DND-41 (cell line): ENCODE measurements at places on chromosomes 3 and 15.
A peak's percentile ranks its signal among the peaks of the same experiment; 100 is the strongest.

GRCh38 chr3:142973217-142974009 lies 9.9 kb upstream of the PAQR9 start:
- no peaks in the 10 kb centered on the region for H3K36me3 ChIP-seq
- peaks cover 4% of the 10 kb centered on the region for H3K27me3 ChIP-seq
- no peaks in the 10 kb centered on the region for H3K4me1 ChIP-seq
- no peak for DNase-seq
- no peak overlapping the region for H3K27ac ChIP-seq

- H3K36me3 ChIP-seq = no peaks in the 10 kb centered on the region
- no peak for DNase-seq
- no peaks in the 10 kb centered on the region for H3K27me3 ChIP-seq
These were observed 22.1 kb downstream of the PDE8A start for GRCh38 chr15:85003593-85004312.

DNA sequence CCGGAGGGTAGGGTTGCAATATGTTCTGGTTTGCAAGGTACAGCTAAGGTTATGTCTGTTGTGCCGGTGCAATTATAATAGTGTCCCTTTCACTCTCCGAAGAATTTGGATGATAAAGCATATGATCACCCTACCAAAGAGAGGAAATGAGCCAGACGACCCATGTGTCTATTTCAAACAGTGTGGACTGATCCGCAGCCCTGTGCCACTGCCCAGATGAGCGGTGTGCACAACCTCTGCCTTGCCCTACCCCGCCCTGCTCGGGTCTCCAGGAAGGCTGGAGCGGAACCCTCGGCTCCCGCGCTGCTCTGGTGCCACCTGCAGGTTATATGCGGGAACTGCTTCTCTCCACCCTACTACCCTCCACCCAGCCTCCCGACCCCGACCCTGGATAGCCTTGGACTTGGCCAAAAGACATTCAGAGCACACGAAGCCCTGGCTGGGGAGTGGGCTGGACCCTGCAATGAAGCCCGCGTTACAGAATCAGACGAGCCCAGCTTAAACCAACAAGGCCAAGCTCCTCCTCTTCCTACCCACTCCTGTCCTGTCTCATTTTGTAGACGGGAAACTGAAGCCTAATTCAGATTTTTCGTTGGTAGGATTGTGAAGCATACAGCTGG lies 68.4 kb upstream of the CHRNB4 start:
- no peaks in the 10 kb centered on the region for H3K27me3 ChIP-seq
- H3K27ac ChIP-seq = no peak overlapping the region
- H3K4me3 ChIP-seq = no peak overlapping the region
- DNase-seq = peak; percentile 72
- H3K4me1 ChIP-seq = peaks cover 7% of the 10 kb centered on the region; the same call in 1 of the 2 replicates

DNA sequence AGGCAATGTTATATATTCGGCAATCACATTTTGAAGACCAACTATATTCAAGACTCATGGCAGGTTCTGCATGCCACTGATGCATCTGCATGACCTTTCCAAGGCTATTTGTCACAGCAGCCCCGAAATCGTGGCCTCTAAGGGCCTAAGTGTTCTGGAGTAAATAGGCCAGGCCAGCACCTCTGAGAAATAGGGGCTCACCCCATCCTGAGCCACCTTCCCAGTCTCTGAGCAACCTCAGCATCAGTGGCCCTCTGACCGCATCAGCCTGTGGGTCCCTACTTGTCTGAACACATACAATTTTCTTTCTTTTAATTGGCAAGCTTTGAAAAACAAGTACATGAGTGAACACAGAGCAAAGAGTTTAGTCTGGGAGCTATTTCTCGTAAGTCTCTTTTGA lies 45.9 kb upstream of the THBS1 start:
- DNase-seq = no peak
- peaks cover 5% of the 10 kb centered on the region for H3K27me3 ChIP-seq
- no peaks in the 10 kb centered on the region for H3K36me3 ChIP-seq
- H3K4me3 ChIP-seq = no peak overlapping the region
- H3K27ac ChIP-seq = no peak overlapping the region
- H3K4me1 ChIP-seq = no peaks in the 10 kb centered on the region

DNA sequence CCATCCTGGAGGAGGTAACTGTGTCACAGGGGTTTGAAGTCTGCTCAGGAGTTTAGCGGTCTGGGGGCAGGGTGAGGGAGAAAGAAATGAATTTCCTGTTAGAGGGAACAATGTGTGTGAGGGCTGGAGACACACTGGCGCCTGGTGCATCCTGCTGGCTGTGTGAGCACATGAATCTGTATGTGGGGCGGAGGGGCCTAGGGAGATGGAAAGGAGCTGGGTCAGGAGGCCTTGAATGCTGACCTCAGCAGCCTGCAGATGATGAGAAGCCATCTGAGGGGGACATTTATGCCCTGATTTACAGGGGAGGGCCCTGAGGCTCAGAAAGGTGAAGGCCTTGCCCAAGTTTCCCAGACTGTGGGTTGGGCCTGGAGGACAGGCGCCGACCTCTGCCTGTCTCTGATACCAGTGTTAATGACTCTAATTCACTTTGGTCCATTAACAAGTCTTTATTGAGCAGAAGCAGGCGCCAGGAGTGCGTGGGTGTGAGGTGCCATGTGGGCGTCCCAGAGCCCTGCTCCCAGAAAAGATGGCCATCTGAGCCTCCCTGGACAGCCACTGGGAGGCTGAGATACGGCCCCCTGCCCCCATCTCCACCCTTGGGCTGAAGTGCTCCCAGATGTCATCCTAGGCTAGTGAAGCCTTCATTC lies 34.8 kb downstream of the LINGO1 start:
- H3K27me3 ChIP-seq = no peaks in the 10 kb centered on the region
- H3K4me3 ChIP-seq = no peak overlapping the region
- H3K27ac ChIP-seq = no peak overlapping the region

DNA sequence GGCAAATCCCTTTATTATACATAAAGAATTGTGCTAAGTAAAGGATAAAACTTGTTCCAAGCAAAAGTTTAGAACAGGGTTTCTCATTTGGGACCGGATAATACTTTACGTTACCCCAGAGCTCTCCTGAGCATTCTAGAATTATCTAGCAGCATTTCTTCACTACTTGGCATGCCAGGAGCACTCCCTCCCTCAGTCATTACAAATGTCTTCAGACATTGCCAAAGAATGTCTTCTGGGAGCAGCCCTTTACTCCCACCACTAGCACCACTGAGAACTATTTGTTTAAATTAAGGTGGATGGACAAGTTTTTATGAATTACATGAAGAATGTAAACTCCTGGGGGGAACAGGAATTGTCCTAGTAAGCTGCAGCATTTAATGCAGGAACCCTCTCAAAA lies 516.4 kb downstream of the GBE1 start:
- H3K36me3 ChIP-seq = no peaks in the 10 kb centered on the region
- no peaks in the 10 kb centered on the region for H3K4me1 ChIP-seq
- no peak overlapping the region for H3K4me3 ChIP-seq
- no peak for DNase-seq

GRCh38 chr3:54660714-54661132 lies 267.1 kb downstream of the LRTM1 start:
- DNase-seq = no peak
- H3K27me3 ChIP-seq = no peaks in the 10 kb centered on the region
- no peak overlapping the region for H3K4me3 ChIP-seq
- no peaks in the 10 kb centered on the region for H3K4me1 ChIP-seq
- no peak overlapping the region for H3K27ac ChIP-seq
- no peaks in the 10 kb centered on the region for H3K36me3 ChIP-seq

DNA sequence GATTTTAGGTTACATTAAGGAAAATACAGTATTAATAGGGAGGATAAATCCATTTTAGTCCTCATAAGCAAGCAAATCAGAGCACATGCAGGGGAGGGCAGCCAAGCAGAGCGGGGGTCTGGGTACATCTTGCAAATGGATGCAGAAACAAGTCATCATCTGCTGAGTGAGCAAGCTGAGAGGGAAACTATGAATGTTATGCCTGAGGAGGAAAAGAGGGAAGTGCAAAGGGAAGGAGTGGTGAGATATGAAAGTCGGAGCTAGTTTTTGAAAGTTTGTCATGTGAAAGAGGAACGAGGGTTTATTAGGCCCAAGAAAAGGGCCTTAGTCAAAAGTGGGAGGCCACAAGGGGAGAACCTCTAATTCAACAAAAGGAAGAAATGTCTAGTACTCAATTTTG lies 15.4 kb downstream of the PTX3 start:
- no peak overlapping the region for H3K27ac ChIP-seq
- peaks cover 11% of the 10 kb centered on the region for H3K27me3 ChIP-seq
- no peaks in the 10 kb centered on the region for H3K36me3 ChIP-seq
- DNase-seq = no peak
- H3K4me1 ChIP-seq = no peaks in the 10 kb centered on the region

DNA sequence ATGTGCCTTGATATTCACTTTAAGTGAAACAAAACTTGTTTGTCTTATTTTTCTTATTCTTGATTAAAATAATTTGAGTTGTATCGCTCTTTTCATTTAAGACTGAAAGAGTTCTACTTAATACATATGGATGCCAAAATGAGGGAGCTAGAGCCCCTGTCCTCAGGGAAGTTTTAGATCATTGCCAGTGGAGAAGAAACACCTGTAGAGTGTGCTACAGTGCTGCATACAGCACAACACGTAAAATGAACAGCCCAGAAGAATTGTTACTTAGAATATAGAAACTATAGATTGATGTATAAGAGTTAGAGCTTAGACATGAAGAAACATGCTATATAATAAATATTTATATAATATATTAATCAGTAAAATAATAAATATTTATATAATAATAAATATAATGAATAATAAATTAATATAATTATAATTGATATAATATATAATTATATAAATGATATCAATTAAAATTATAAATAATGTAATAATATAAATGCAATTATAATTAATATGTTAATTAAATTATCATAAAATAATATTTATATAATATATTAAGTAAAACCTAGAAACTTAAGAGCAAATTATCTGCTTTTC lies 1234.7 kb downstream of the ROBO2 start:
- no peaks in the 10 kb centered on the region for H3K4me1 ChIP-seq
- no peak overlapping the region for H3K4me3 ChIP-seq
- no peaks in the 10 kb centered on the region for H3K36me3 ChIP-seq
- no peak overlapping the region for H3K27ac ChIP-seq

DNA sequence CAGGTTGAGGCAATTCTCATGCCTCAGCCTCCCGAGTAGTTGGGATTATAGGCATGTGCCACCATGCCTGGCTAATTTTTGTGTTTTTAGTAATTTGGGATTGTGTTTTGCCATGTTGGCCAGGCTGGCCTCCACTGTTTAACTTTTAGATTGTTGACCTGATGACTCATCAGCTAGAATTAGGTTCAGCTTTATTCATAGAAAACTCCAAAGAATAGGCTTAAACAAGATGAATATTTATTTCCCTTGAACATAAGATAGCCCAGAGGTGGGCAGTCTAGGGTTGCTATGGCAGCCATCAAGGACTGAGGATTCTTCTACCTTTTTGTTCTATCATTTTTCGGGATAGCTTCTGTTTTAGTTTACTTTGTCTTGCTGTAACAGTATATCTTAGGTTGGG lies 99.6 kb upstream of the SELENOK start:
- H3K4me3 ChIP-seq = no peak overlapping the region
- DNase-seq = no peak
- H3K36me3 ChIP-seq = no peaks in the 10 kb centered on the region
- no peaks in the 10 kb centered on the region for H3K4me1 ChIP-seq
- H3K27me3 ChIP-seq = no peaks in the 10 kb centered on the region

DNA sequence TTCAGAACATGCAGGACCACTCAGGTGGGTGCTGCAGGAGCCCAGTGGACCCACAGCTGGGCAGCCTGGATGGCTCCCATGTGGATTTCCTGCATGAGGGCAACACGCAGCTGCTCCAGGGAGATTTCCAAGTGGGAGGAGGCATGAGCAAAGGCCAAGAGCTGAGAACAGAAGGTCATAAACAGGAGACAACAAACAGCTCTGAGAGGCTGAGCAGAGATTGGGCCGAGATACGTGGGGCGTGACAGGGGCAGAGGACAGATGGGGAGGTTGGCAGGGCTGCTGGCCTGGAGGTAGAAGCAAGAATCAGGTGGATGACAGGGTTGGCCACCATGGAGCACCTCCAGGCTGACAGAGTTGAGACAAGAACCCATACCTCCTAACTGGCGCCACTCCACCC lies 2.9 kb downstream of the PHGR1 start:
- no peak overlapping the region for H3K27ac ChIP-seq
- H3K27me3 ChIP-seq = no peaks in the 10 kb centered on the region
- no peak for DNase-seq
- no peak overlapping the region for H3K4me3 ChIP-seq
- H3K36me3 ChIP-seq = no peaks in the 10 kb centered on the region
- H3K4me1 ChIP-seq = peaks cover 16% of the 10 kb centered on the region

- no peaks in the 10 kb centered on the region for H3K4me1 ChIP-seq
- H3K27ac ChIP-seq = no peak overlapping the region
- DNase-seq = no peak
- H3K27me3 ChIP-seq = no peaks in the 10 kb centered on the region
These were observed 765.1 kb downstream of the ROBO1 start for GRCh38 chr3:79002465-79003372.

GRCh38 chr3:184710870-184711492 lies 883 bp downstream of the MAGEF1 start:
- H3K4me1 ChIP-seq = peaks cover 24% of the 10 kb centered on the region
- H3K4me3 ChIP-seq = peak overlapping the region; percentile 82
- H3K27me3 ChIP-seq = no peaks in the 10 kb centered on the region
- H3K27ac ChIP-seq = peak overlapping the region; percentile 73
- DNase-seq = no peak

GRCh38 chr15:68114840-68115239 lies 60.7 kb downstream of the PIAS1 start:
- no peaks in the 10 kb centered on the region for H3K36me3 ChIP-seq
- H3K4me1 ChIP-seq = peaks cover 25% of the 10 kb centered on the region
- no peak overlapping the region for H3K27ac ChIP-seq
- DNase-seq = no peak
- no peak overlapping the region for H3K4me3 ChIP-seq

DNA sequence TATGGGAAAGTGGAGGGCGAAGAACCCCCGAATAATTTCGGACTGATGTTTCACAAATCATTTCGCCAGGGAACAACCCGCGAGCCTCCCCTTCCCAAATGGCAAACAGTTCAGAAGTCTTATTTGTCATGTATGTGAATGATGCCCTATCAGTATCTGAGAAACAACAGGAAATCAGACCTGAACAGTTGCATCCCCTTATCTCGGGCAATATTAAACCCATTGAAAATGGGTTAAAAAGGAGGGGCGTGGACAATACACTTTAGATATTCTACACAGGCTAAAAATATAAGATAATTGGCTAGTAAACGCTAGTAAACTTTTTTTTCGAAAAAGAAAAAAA lies 1003.3 kb upstream of the NR2F2 start:
- no peaks in the 10 kb centered on the region for H3K4me1 ChIP-seq
- H3K36me3 ChIP-seq = no peaks in the 10 kb centered on the region
- H3K27me3 ChIP-seq = no peaks in the 10 kb centered on the region

- H3K4me3 ChIP-seq = no peak overlapping the region
- no peak overlapping the region for H3K27ac ChIP-seq
- no peaks in the 10 kb centered on the region for H3K27me3 ChIP-seq
These were observed 120.1 kb upstream of the PRICKLE2 start for GRCh38 chr3:64345371-64345770.

DNA sequence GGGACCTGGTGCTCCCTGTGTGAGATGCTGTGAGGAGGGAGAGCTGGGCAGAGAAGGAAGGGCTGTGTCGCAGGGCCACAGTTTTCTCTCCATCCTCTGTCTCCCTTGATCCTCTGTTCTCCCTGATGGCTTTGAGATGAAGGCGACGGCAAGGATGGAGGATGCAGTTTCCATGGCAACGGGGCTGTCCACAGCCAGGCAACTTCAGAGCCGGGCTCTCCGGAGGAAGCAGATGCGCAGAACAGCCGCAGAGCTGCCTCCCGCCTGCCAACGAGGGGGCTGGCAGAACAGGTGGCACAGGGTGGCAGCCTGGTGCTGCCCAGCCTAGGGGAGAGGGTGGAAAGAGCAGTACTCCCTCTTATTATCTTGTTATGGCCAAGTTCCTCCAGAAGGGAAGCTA lies 9.9 kb upstream of the GRM2 start:
- no peak for DNase-seq
- peaks cover 94% of the 10 kb centered on the region for H3K36me3 ChIP-seq
- no peak overlapping the region for H3K27ac ChIP-seq
- H3K4me1 ChIP-seq = no peaks in the 10 kb centered on the region
- H3K27me3 ChIP-seq = no peaks in the 10 kb centered on the region
